ENCODE measurements at places on chromosomes 12 and 14. TPM values are rescaled to one million over a fixed set of nuclear protein-coding genes. Genes with fewer than 3 reads are reported as not detected.

- H3K27ac ChIP-seq: no peak overlapping the region
- H3K27me3 ChIP-seq: peaks cover 2% of the 10 kb centered on the region
- no peak overlapping the region for H3K4me3 ChIP-seq
- DNase-seq: no peak
- H3K4me1 ChIP-seq: no peaks in the 10 kb centered on the region
- H3K36me3 ChIP-seq: no peaks in the 10 kb centered on the region
Measured at GRCh38 chr14:95391331-95391730, 71.6 kb upstream of the CLMN start.

The OR4K17 gene
- not detected for total RNA-seq

The OTX2 gene
- not detected for total RNA-seq

DNA sequence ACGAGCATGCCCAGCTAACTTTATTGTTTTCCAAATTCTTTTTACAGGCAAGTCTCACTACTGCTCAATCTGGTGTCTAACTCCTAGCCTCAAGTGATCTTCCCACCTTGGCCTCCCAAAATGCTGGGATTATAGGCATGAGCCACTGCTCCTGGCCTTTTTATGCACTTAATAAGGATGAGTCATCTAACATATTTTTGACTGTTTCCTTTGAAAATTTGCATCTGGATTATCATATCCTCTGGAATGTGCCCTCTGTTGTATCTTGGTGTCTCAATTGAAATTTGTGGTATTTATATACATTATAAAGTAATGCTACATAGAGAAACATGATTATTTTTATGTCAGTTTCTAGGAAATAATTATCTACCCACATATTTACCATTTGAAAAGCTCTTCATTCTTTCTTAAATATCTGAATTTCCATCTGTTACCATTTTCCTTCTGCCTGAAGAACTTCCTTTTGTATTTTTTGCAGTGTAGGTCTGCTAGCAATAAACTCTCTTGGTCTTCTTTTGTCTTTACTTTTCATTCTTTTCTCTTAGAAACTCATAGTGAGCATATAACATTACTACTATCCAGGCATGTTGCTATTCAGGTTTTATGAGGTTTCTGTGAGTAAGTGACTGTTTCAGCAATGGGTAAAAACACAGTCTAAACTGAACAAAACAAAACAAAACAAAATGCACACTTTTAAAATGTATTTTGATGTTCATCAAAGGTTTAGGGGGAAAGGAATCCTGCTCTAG is 52.8 kb upstream of the CNOT2 start:
- H3K27me3 ChIP-seq: no peaks in the 10 kb centered on the region
- no peaks in the 10 kb centered on the region for H3K36me3 ChIP-seq
- no peak overlapping the region for H3K4me3 ChIP-seq
- H3K4me1 ChIP-seq: no peaks in the 10 kb centered on the region

GRCh38 chr12:63319936-63320633 is 169.1 kb upstream of the AVPR1A start:
- H3K36me3 ChIP-seq: no peaks in the 10 kb centered on the region
- H3K4me3 ChIP-seq: no peak overlapping the region
- no peaks in the 10 kb centered on the region for H3K4me1 ChIP-seq
- no peak overlapping the region for H3K27ac ChIP-seq
- DNase-seq: no peak
- H3K27me3 ChIP-seq: no peaks in the 10 kb centered on the region

The MOK gene
- 24.4 TPM for total RNA-seq

The KRT6A gene
- total RNA-seq: not detected

DNA sequence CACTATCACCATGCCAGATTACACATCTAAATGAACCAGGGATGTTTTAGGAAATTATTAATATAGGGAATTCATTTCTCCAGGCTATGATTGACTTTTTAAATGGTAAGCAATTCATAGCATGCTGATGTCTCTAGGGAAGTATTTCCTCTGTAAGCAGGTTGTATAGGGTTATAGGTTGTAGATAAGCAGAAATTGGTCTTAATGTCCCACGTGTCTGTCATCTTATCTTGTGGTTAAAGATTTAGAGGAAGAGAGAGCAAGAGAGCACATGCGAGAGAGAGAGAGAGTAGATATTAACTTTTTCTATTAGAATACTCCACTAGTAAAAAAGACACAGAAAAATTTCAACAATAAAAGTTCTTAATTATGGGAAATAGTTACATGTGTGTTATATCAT is 32.6 kb downstream of the TRHDE start:
- peaks cover 17% of the 10 kb centered on the region for H3K4me1 ChIP-seq
- no peak for DNase-seq
- no peak overlapping the region for H3K27ac ChIP-seq
- no peaks in the 10 kb centered on the region for H3K36me3 ChIP-seq
- no peak overlapping the region for H3K4me3 ChIP-seq
- H3K27me3 ChIP-seq: no peaks in the 10 kb centered on the region

The EIF2S1 gene
- 360 TPM for total RNA-seq

GRCh38 chr12:116236148-116236731 is 41.3 kb downstream of the MED13L start:
- no peak overlapping the region for H3K27ac ChIP-seq
- no peaks in the 10 kb centered on the region for H3K36me3 ChIP-seq
- H3K4me1 ChIP-seq: peaks cover 2% of the 10 kb centered on the region
- no peak overlapping the region for H3K4me3 ChIP-seq

DNA sequence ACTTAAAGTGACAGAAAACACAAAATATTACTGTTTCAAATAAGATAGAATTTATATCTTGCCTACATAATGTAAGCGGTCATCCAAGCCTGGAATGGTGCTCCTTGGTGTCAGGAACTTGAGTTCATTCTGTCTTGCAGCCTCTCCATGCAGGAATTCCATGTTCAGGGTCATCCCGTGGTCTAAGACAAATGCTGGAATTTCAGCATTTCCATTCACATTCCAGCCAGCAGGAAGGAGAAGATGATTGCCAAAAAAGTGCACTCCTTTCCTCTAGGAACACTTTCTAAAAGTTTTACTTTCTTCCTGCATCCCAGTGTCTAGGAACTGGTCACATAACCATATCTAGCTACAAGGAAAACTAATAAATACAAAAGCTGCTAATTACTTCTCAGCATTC is 106.3 kb downstream of the PTPRO start:
- DNase-seq: no peak
- no peaks in the 10 kb centered on the region for H3K4me1 ChIP-seq
- no peak overlapping the region for H3K4me3 ChIP-seq
- H3K27ac ChIP-seq: no peak overlapping the region

DNA sequence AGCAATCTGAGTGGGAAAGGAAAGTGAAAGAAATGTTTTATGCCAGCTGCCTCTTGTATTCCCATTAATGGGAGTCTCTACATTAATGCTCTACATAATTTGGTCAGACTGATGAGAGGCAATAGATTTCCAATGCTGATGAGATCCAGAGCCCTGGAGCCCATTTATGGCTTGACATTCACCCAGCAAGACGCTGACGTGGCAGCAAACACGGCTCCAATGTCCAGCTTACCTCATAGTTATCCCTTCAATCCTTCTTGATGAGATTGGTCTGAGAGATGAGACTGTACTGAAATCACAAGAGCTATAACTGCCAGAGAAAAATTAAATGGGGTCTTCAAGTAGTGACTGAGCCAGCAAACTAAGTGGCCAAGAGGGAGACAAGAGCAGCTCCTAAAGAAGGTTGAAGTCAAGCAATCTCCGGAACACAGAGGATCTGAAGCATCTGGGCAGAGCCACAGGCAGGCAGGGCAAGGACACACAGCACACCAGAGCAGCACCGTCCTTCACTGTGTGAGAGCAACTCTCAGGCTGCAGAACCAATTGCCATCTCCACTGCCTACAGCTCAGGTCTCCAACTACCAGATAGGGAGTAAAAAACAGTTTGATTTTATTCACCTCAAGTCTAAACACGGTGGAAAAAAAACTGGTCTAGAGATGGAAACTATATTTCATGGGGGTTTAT is 7.3 kb upstream of the MYO1A start:
- no peak for DNase-seq
- no peak overlapping the region for H3K4me3 ChIP-seq
- no peaks in the 10 kb centered on the region for H3K4me1 ChIP-seq
- H3K27ac ChIP-seq: no peak overlapping the region
- H3K27me3 ChIP-seq: no peaks in the 10 kb centered on the region
- H3K36me3 ChIP-seq: peaks cover 13% of the 10 kb centered on the region

The PROX2 gene
- not detected for total RNA-seq

DNA sequence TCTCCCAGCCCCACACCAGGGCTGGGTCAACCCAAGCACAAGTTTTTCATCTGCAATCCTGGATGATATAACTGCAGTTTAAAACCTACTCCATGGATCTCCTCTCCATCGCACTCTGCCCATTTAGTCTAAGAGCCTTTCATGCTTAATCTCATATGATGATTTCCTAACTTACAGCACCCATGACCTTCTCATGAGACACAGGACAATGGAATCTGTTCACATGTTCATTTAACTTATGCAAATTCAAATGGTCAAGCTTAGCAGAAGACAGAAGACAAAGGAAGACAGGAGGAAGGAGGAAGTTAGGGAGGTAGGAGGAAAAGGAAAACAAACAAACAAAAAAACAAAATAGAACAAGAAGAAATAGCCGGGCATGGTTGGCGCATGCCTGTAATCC is 64.6 kb upstream of the PNMA1 start:
- no peak overlapping the region for H3K4me3 ChIP-seq
- no peak for DNase-seq
- H3K27ac ChIP-seq: no peak overlapping the region

DNA sequence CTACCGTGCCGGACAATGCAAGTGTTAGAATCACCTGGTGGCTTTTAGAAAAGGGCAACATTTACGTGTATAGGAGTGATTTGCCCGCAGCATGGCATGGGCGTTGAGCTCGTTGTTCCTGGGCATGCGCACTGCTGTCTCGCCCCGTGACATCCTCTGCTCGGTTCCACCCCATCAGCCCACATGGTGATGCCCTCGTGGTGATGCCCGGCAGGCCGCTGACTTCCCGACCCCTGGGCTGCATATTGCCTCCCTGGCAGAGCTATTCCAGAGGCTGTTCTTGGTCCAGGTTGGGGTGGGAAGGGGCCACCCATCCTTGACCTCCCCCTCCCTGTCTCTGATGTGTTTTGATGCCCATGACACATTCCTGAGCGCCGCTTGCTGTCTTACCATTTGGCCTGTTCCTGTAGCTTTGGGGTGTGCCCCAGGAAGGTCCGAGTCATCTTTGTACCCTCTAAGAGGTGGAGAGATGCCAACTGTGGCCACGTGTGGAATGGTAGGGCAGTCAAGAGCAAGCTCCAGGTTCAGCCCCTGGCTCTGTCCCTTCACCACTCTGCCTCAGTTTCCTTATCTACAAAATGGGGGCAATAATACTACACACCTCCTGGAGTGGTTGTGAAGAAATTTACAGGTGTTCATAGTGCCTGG is 4.8 kb downstream of the HIP1R start:
- H3K4me3 ChIP-seq: no peak overlapping the region
- no peak overlapping the region for H3K27ac ChIP-seq
- peaks cover 22% of the 10 kb centered on the region for H3K4me1 ChIP-seq
- no peaks in the 10 kb centered on the region for H3K36me3 ChIP-seq

DNA sequence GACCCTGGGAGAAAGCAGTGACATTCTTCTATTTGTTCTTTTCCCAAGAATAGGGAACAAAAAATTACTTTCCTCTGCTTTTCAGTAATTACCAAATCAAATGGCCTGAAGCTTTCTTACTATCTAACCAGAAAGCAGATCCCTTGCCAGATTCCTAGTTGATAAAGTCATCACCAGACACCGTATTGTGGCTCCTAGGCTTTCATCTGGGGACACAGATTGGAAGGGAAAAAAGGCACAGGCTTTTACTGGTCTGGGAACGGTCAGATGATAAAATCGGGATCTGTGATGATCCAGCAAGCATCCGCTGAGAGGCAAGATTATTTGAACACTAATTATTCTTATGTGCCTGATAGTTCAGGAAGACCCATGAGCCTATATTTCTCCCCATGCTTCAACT is 79.1 kb upstream of the BCL2L14 start:
- H3K36me3 ChIP-seq: no peaks in the 10 kb centered on the region
- H3K4me1 ChIP-seq: no peaks in the 10 kb centered on the region
- H3K27me3 ChIP-seq: peaks cover 11% of the 10 kb centered on the region
- H3K27ac ChIP-seq: no peak overlapping the region

The CLEC4D gene
- total RNA-seq: not detected

- no peaks in the 10 kb centered on the region for H3K36me3 ChIP-seq
- peaks cover 20% of the 10 kb centered on the region for H3K4me1 ChIP-seq
- no peak overlapping the region for H3K27ac ChIP-seq
Measured at GRCh38 chr14:75835737-75836136, 146.1 kb downstream of the TGFB3 start.

The DLK1 gene
- total RNA-seq: not detected

DNA sequence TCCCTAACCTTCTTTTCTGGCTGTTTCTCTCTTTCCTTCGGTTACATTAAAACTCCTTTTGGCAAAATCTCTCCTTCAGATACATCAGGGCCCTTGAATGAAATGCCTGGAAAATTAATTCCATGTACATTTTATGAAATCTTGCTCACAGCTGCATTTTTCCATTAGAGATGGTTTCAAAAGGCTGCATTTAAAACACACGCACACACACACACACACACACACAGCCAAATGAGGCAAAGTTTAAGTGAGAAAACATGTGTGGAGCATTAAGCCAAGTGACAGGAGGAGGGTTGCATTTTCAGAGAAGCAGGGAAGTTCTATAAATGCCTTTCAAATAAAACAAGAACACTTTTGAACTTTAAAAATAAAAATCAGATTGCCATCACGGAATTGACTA is 216.4 kb downstream of the LRIG3 start:
- H3K4me1 ChIP-seq: no peaks in the 10 kb centered on the region
- H3K36me3 ChIP-seq: no peaks in the 10 kb centered on the region
- no peaks in the 10 kb centered on the region for H3K27me3 ChIP-seq

The KRT75 gene
- total RNA-seq: not detected

DNA sequence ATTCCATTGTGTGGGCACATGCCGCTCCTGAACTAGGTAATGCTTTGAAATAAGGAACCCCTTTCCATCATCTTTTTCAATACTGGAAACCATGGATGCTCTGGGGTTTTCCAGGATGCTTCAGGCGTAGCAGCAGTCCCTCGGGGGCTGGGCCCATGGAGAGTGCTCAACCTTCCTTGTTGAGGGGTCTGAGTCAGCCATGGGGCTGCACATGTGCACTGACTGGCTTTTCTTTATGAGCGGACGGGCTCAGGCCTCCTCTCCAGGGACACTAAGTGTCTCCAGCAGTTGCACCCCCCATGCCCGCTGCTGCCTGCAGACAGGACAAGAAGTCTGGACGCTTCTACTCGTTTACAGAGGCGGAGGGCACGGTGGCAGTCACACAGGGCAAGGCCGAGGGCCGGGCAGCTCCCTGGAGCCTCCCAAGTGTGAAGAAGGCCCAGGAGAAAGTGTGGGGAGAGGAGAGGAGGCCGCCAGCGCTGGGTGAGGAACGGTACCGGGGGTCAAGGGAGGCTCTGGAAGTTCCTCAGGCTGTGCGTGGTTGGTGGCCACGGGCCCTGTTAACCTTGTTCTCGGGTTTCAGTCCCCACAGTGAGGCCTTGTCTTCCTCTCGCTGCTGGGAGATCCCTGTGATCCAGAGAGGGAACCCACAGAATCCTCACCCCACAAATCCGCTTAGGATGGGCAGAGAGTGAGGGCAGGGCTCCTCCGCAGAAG is 51.2 kb downstream of the TEAD4 start:
- peaks cover 3% of the 10 kb centered on the region for H3K36me3 ChIP-seq
- no peak for DNase-seq
- peaks cover 3% of the 10 kb centered on the region for H3K4me1 ChIP-seq
- no peak overlapping the region for H3K4me3 ChIP-seq

Data from IMR-90 (cell line).